ENCODE measurements at places on chromosomes 4 and X. TPM values are rescaled to one million over a fixed set of nuclear protein-coding genes. Genes with fewer than 3 reads are reported as not detected.
A peak's percentile ranks its signal among the peaks of the same experiment; 100 is the strongest.

- DNase-seq = peak; percentile 18
These were observed 18.9 kb downstream of the ZBTB49 start for GRCh38 chr4:4308800-4309441.

DNA sequence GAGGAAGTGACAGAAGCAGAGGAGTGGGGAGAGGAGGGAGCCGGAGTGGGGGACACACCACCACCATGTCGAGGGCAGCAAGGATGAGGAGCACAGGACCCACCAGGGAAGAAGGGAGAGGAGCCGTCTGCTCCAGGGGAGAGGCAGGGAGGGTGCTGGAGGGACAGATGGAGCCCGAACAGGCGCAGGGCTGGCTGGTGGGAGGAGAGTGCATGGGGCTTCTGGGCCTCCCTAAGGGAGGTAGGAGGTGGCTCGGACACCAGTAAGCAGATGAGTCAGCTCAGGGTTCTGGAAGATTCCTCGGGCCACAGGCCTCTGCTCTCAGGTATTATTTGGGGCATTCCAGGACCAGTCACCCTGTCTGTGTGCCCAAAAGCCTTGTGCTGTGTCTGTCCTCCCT lies 29.8 kb downstream of the ATP2B3 start:
- DNase-seq = no peak

ANKRD17 gene
- polyA plus RNA-seq = 39.6 TPM

DNA sequence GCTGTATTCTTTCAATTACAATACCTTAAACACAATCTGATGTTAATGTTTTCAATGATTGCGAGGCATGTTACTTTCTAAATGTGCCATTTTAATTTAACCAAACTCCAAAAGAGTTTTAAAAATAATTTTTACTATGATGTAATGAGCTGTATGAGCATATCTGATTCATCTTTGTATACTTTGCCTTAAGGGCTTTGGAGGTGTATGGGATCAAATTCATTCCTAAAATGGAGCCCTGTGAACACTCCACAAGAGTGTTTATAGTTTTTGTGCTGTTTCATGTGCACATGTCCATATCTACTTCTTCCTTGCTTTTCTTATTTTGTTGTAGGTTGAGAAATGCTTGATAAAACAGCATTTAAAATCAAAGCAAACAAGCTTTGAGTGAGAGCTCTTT lies 82.4 kb downstream of the ATP10D start:
- no peak for DNase-seq

GRCh38 chr4:77734928-77735327 lies 84.2 kb downstream of the CNOT6L start:
- peak; percentile 10 for DNase-seq

DNA sequence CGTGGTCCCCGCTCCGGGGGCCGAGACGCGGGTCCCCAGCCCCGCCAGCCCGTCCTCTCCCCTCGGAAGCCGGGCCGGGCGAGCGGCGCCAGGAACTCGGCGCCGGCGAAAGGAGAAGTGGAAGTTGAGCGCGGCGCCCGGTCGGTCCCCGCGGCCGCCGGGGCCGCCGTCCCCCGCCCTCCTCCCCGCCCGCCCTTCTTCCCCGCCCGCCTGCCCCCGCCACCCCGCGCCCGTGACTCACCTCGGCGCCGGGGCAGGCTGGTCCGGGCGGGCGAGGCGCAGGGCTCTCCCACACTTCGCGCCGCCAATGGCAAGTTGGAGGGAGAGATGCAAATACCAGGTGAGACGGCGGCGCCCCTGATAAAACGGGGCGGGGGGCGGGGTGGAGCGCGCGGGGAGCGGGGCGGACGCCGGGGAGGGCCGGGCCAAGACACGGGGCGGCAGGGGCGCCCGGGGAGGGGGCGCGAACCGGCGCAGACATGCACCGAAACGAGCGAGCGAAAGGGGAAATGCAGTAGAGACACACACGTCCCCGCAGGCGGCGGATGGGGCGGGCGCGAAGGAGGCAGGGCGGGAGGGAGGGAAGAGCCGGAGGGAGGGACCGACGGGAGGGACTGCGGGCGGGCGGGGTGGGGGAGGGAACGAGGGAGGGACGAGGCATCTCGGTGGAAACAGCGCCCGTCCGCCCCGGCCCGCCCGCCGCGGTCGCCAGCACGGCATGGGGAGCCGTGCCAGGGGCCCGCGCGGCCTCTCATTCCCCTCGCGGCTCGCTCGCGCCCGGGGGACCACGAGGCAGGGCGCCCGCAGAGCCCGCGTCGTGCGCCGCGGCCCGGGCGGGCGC lies at the start of gene ELF4:
Gene ELF4 (minus strand): TSS at position 119 of the 841 bp plus-strand sequence. CDS start 29,167 bp downstream, outside the sequence.
- DNase-seq = no peak

CT45A1 gene
- not detected for polyA plus RNA-seq

- no peak for DNase-seq
These were observed 525.5 kb upstream of the ZFP42 start for GRCh38 chr4:187470061-187470460.

GRCh38 chr4:12770351-12770750 lies 713.8 kb downstream of the RAB28 start:
- DNase-seq = no peak

- DNase-seq = no peak
These were observed 145.3 kb downstream of the ATRX start for GRCh38 chrX:77640702-77641101.

N4BP2 gene
- 2.3 TPM for polyA plus RNA-seq

KDR gene
- polyA plus RNA-seq = not detected

- no peak for DNase-seq
These were observed 1096.1 kb upstream of the PRKX start for GRCh38 chrX:4809571-4809970.

DNA sequence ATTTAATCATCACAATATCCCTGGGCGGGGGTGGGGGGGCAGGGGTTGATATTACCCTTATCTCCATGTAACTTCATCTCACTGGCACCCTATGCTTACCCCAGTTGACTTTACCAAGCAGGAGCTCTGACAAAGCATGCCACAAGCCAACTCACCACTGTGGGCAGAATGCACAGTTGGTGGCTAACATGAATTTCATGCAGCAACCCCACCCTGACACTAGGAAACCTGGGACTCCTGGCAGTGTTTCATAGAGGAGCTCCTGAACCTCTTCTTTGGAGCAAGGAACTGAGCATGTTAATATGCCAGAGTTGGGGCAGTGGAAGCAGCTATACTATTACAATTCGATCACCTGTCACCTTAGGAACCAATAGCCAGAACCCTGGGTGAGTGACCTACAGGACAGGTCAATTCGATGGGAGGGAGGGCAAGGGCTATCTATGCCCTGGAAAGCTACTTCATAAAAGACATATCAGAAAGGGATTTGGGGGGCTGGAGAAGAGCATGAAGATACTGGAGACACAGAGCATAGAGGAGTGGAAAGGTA lies 97.2 kb upstream of the ACSL4 start:
- DNase-seq = no peak

- DNase-seq = no peak
These were observed 531 bp downstream of the DGKQ start for GRCh38 chr4:972651-973424.

STK26 gene
- polyA plus RNA-seq = 0.67 TPM

ATP1B4 gene
- polyA plus RNA-seq = not detected

DNA sequence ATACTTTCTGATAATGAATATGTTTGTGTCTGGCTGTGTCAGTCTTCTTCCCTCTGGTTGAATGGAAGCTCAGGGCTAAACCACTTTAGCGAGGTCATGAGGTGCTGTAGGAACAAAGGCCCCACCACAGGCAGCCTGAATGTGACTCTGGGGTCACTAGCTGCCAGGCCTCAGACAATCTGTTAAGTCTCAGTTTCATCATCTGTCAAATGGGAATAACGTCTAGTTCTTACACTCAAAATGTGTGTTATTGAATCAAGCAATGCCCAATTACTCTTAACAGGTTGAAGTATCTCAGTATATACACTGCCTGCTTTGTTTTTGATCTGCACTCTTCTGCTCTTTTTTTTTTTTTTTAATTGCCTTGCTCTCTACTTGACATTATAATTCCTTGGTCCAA lies 148.6 kb downstream of the STK32B start:
- no peak for DNase-seq

- no peak for DNase-seq
These were observed 557 bp upstream of the USP38 start for GRCh38 chr4:143184217-143184502.

DNA sequence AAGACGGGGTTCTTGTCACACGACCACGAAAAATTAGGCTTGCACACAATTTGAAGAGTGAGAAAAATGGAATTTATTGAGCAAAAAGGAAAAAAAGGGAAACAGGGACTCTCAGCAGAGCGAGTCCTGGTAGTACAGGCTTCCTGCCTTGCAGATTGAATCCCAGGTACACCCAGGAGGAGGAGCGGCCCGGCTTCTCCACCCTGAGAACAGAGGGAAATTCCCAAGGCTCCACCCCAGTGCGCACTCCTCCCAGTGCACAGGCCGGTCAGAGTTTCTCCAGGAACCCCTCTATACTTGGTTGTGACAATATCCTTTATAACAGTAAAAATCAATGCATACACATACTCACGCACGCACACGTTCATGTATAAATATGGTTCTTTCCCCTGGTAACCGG lies 22.0 kb downstream of the SLC4A4 start:
- DNase-seq = no peak

NALF2 gene
- not detected for polyA plus RNA-seq

DNA sequence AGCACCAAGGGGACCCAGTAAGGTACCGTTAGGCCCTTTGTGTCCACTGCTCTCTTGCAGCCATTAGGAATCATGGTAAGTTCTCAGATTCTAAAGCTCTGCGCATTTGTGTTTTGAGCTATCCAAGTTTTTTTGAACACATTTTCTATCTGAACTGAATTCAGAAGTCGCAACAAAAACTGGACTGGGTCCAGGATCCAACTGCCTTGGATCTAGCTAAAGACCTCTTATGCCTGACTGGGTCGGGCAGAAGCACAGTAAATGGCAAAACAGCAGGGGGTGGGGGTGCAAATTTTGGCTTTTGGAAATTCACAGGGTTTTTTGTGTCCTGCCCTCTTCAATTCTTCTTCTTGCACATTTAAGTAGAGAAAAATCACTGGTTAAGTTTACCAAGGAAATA lies 30.0 kb downstream of the RCHY1 start:
- DNase-seq = no peak

DNA sequence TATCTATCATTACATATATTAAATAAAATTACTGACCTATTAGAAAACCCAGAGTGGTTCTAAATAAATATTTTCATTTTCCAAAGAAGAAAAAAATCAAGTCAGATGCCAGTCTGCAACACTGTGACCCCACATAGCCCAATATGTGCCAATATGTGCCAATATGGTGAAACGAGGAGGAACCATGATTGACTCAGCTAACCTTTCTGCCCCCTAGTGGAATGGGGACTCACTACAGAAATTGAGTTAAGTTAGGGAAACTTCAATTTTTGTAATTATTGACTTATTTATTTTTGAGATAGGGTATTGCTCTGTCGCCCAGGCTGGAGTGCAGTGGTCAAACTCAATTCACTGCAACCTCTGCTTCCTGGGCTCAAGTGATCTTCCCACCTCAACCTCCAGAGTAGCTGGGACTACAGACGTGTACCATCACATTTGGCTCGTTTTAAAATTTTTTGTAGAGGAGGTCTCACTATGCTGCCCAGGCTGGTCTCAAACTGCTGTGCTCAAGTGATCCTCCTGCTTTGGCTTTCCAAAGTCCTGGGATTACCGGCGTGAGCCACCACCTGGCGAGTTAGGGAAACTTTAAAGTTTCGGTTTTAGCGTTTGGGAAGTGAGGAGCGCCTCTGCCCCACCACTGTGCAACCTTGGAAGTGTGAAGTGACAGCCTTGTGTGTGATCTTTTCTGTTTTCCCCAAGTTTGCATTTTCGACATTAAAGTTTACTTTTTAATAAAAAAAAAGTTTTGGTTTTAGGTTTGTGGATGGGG lies 116.8 kb upstream of the SHISA3 start:
- no peak for DNase-seq

IL15 gene
- 7.3 TPM for polyA plus RNA-seq

GRCh38 chr4:93828332-93828994 lies at the start of gene ATOH1:
ATOH1 (plus strand) TSS chr4:93828753; CDS start chr4:93828927, 174 bp downstream.
- no peak for DNase-seq

HUWE1 gene
- polyA plus RNA-seq = 57.5 TPM

GRCh38 chr4:73821325-73821724 lies 15.2 kb upstream of the CXCL6 start:
- no peak for DNase-seq

DNA sequence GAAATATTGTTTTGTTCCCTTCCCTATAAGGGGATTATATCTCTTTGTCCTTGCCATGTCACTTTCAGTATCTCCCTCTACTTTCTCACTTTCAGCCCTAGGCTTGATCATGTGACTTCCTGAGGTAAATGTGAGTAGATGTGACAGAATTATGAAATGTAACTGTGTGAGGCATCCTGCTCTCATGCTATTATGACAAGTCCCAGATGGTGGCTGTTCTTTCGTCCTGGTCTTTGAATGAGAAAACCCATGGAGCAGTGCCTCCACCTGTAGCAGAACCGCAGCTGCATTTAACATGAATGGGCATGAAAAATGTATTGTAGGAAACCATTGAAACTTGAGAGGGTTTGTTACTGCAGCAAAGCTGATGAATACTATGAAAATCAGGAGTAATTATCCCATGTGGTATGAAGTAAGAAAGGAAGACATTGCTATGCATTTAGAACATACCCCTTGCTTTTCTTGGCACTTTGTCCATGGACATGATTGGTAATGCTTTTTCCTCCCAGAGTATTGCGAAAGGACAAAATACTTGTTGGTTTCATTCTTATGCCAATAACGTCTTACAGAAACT lies 202.2 kb upstream of the GPRIN3 start:
- DNase-seq = peak; percentile 74

ADAMTS3 gene
- 0.70 TPM for polyA plus RNA-seq

GAB3 gene
- 0.82 TPM for polyA plus RNA-seq

- DNase-seq = peak; percentile 44
These were observed 105.8 kb upstream of the DCLK2 start for GRCh38 chr4:149972407-149972806.

EGF gene
- 2.1 TPM for polyA plus RNA-seq

CPE gene
- polyA plus RNA-seq = 0.33 TPM

DNA sequence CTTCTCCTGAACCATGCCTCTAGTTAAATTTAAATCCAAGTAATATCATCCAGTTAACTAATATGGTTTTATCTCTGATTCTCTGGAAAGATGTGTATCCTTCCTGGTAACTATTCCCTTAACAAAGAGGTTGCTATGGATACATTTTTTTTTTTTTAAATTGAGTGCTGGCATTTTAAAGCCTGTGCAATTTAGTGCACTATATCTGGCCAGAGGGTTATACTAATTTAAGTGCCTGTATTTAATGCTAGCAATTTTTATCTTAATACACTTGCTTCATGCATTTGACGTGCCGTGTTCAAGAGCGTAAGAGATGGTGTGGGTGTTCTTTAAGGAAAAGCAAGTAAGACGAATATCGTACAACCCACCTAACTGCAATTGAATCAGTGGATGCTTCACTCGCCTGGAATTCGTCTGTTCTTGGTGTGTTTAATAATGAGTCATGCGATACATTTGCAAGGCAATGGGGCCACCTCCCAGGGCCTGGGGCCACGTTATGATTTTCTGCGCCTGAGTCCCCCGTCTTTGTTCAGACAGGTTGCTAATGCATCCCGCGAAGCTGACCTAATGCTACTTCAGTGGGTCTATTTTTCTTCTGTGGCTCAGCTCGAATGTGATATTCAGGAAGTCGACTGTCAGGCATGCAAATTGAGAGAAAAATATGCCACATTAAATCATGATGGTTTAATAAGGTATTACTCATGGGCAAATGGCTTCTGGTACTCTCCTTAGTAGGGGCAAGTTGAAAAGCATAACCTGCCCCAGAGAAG lies 14.2 kb upstream of the MID1 start:
- DNase-seq = no peak

CNKSR2 gene
- polyA plus RNA-seq = 0.32 TPM

DNA sequence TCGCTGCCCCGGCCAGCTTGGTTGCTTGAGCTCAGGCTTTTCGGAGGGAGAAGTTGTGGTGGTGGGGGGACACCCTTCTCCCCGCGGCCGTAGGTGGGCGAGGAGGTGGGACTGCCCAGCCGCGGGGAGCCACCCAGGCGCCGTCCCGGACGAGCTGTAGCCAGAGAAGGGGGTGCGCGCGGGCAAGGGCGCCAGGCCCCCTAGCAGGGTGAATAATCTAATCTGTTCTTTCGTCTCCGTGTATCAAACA lies 3.1 kb downstream of the MID1IP1 start:
- DNase-seq = no peak

All from BJ (cell line).